CD4-positive, alpha-beta T cell treated with Interleukin-21 for 1 hour (primary cell): ENCODE measurements at places on chromosomes 2 and 18.

- DNase-seq: no peak
Measured at GRCh38 chr2:160533482-160533881, 39.9 kb upstream of the RBMS1 start.

DNA sequence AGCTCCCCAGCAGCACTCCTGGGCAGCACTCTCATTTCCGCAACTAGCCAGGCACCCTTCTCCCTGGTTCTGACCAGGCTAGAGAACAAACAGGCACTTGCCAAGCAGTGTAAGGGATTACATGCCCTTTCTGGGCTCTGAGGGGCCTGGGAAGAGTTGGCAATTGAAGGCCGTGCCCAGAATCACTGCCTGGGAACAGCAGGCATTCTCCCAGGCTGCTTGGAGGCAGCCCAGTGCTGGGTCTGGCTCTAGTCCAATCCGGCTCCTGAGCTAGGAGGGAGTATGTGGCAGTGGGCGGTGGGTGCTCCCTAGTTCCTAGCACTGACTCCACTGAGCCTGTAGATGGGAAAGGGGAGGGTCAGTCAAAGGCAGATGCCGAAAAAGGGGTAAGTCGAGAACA is 34.1 kb upstream of the SP3 start:
- DNase-seq: no peak

DNA sequence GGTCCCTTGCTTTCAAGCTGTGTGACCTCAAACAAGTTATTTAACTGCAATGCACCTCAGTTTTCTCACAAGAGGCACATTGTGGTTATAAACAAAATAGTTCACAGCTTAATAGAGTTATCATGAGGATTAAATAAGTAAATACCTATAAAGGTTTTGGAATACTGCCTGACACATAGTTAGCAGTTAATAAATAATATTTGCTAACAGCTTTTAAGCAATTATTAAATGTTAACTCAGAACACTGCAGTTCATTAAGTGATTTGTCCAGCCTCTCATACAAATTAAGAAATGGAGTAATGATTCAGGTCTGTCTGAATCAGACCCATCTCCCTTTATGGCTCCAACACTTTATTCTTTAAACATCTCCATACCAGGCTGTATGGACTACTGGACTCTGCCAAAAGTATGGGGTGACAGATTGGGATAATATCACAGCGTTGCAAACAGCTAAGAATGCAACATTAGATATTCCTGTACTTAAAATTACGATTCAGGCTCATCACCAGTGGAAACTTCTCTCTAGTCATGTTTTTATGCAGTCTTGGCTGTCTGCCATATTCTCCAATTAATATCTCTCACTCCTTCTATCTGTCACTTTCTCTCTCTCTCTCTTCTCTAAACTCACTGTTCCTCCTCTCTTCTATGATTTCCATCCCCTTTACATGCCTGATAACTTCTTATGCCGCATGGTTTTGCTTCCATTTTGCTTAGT is 370.6 kb upstream of the UBE2E3 start:
- no peak for DNase-seq

DNA sequence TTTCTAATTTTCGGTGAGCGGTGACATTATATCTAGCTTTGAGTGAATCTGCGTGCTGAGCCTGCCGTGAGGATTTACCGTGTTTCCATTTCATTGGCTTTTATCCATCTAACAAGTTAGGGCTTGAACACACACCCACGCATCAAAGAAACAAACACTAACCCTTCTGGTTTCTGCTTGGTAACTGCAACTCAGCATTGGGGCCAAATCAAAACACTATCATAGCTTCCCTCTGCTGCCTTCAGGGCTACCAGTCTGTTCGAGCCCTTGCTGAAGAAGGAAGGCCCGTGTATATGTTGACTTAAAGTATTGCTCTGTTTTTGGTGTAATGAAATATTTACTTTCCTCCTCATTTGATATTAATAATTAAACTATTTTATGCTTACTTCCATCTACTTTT is 227.2 kb downstream of the PHLPP1 start:
- DNase-seq: no peak

DNA sequence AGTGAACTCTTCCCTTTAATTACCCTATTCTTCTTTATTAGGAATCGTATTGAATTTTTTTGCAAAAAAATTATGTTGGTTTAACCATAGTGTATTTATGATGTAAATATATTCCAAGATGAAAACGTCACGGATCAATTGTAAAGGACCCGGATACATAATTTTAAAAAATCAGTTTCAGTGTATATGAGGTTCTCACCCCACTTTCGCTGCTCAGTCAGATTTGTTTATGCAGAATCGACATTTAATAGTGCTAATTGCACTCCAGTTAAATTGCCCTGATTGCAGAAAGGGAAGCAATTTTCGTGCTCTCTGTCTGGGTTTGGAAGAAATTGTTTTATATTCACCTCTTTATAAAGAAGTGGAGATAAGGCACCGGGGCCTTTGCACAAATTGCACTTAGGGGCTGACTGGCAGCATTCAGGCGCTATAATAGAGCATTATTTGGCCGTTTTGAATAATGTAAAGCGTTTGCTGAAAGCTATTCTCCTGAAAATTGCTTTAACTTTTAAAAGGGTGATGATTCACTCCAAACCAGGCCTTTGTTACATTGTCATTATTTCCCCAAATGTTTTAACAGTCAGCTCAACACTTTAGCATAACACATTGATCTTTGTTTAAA is 3.0 kb upstream of the SP9 start:
- DNase-seq: no peak

GRCh38 chr2:196528486-196529223 is 110.9 kb upstream of the CCDC150 start:
- DNase-seq: no peak

GRCh38 chr2:227454323-227454860 is 17.6 kb upstream of the AGFG1 start:
- no peak for DNase-seq

- no peak for DNase-seq
Measured at GRCh38 chr2:44934983-44935728, 6.3 kb upstream of the SIX3 start.

DNA sequence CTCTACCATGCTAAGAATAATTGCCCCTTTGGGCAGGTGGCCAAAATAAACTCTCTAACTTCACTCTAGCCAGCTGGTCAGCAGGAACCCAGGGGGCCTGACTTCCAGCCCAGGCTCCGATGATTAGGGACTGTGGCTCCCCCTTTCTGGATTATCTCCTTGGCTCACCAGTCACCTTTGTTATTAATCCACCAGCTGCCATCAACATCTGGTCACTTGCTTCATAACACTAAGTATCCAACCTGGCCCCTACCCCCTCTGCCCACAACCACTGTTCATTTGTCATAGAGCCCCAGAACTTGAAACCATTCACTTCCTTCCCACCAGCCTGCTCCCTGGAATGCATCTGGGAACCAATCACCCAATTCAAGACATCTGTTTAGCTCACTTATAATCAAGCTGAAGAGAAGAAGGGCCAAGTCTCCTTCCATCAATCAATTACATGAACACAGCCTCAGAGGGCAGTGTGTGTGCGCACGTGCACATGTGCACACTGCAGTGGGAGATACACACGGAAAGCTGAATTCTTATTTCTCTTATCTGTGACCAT is 215.1 kb downstream of the ALK start:
- no peak for DNase-seq

DNA sequence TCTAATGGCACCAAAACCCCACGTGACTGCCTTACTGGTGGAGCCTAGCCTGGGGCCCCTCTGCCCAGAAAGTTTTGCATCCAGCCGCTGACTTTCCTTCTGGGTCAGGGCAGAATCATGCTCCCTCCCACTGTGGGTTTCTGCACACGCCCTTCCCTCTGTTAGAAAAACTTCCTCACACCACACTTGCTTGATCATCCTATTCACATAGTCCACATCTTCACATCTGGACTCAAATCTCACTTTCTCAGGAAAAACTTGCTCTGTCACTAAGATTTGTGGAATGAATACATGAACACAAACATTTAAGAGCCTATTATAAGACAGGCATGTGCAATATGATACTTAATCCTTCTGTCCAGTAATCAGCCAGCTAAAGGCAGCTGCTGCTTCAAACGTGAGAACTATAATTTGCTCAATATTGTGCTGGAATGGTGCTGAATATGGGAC is 274.7 kb downstream of the RND3 start:
- no peak for DNase-seq

DNA sequence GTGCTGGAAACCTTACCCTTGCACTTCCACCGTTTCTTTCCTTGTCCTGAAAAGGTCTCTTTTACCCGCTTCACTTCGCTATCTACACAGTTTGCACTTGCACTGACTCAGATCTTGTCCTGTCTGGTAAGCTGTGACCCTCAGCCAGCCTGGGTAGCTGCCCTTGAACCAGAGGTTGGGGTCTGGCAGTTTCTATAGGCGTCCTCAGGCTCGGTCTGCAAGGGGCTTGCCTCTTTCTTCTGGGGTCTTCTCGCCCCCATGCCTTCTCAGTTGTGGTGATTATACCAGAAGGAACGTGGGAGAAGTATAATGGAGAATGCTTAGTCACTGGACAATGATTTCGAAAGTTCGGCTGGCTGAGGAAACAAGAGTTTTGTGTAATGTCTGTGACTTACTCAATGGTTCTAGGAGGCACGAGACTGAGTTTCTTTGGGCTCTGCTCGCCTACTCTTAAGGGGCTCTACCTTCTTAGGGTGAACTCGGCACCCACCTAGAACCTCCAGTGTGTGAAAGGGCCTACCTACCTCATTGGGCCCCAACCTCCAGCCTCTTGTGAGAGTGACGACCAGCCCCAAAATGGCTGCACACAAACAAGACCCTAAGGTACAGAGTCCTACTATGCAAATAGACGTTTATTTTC is 6.9 kb upstream of the STAT1 start:
- peak; percentile 35 for DNase-seq

DNA sequence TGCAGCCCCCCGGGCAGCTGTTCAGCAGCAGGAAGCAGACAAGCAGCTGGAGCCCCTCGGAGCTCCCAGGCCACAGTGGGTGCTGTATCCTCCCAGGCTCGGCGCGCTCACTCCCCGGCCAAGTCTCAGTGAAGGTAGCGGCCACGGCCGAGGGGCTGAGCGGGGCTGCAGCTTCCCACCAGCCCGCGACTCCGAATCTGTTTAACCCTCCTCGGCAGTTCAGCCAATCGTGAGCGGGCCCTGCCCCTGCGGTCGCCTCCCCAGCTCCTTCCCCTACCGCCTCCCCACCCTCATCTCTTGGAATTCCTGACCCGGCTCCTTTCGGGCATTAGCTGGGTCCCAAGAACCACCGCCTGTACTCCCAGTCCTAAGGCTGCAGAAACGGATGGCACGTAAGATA is at the start of gene RESP18:
Gene RESP18 (minus strand): TSS at position 203 of the 400 bp plus-strand sequence.
- no peak for DNase-seq

DNA sequence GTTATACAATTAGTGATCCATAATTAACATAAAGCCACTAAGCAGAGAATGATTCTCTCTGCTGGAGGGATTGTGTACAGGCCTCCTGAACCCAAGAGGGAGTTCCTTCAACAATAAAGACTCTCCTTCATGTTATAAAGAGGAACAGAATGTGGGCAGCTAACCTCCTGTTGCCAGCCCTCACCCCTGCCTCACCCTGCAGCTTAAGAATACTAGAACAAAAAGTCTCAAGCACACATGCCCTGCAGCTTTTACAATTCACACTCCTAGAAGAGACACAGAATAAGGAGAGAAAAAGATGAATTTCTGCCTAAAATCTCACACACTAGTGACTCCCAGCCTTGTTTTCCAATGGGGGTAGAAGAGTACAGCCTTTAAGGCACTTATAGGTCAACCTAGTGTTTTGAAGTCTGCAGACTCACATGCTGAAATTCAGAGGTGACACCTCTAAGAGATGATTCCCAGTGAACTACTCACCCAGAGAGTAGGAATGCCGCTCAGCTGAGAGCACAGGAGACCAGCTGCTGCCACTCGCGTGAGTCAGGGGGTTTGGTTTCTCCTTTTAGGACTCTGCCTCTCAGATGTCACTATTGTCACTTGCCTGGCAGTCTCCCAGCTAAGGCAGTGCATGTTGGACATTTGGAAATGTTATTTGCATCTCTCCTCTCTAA is 32.5 kb upstream of the IL1RL1 start:
- DNase-seq: no peak

- peak; percentile 38 for DNase-seq
Measured at GRCh38 chr2:217650716-217651360, 352.0 kb downstream of the TNS1 start.

- DNase-seq: no peak
Measured at GRCh38 chr2:189527041-189527750, 53.4 kb downstream of the SLC40A1 start.

DNA sequence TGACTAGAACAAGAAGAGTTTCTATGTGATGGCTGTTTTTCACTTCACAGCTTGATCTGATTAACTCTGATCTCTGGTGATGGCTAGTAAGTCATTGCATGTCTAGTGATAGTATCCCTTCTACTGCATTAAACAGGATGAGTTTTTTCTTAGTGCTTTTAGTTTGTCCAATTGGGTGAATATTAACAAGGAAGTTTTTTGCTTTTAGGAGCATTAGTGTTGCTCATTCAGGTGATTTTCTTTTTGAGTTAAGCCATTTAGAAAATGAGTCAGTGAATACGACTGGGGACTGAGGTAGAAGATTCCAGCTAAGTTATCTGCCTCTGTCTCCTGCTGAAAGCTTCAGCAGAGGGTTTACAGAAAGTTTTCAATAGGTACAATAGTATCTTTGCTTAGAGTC is 306.7 kb downstream of the PIK3C3 start:
- DNase-seq: no peak

DNA sequence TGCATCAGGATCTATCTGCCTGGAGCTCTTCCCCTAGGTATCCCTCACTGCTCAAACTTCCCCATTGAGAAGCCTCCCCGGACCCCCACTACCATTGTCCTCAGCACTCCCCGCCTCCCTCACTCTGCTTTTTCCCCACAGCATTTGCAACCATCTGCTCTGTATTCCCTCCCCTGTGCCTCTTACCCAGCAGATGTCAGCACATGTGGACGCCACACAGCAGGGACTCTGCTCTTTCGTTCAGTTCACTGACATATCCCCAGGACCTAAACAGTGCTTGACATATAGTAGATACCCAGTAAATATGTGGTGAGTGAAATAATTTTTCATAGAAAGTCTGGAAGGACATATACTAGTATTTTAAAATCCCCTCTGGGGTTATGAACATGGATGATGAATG is 101.1 kb downstream of the TMEM247 start:
- DNase-seq: no peak

- peak; percentile 34 for DNase-seq
Measured at GRCh38 chr2:54559593-54560145, 103.5 kb downstream of the SPTBN1 start.

DNA sequence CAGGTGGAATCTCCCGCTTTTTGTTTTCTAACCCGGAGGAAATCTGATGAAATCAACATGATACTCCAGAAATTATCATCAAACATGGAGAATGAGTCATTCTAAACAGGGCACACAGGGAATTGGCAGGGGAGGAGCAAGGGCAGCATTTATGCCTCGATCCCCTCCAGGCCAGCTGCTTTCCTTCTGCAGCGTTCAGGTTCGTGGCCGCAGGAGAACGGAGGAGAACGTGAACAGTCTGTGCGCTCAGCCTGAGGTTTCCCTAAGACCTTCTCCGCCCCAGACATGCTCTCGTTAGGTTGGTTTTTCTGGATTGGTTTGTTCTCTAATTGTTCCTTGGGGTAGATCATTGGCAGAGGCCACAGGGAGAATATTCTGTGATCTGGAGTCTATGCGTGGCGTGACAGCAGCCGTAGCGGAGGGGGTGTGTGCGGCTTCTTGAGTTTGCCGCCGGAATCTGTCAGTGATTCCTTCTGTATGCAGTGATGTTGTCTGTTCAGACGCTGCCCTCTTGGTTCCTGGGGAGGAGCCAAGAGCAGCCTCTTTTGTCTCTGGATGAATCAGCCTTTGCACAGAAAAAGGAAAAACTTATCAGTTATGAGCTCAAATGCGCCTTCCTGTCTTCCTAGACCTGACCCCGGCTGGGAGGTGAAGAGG is 75.9 kb downstream of the SH3BP4 start:
- no peak for DNase-seq

- no peak for DNase-seq
Measured at GRCh38 chr2:101305492-101306078, 2.9 kb downstream of the RNF149 start.
